Heart right ventricle (tissue), 16 donors: ENCODE measurements at places on chromosomes 3 and 15.
A peak's percentile ranks its signal among the peaks of the same experiment; 100 is the strongest.

- H3K27ac ChIP-seq, result no peak overlapping the region
- peaks cover 42% of the 10 kb centered on the region for H3K4me1 ChIP-seq
- H3K36me3 ChIP-seq, result no peaks in the 10 kb centered on the region
- no peak for DNase-seq
Observed at GRCh38 chr3:134332344-134332743, 41.9 kb downstream of the AMOTL2 start.

DNA sequence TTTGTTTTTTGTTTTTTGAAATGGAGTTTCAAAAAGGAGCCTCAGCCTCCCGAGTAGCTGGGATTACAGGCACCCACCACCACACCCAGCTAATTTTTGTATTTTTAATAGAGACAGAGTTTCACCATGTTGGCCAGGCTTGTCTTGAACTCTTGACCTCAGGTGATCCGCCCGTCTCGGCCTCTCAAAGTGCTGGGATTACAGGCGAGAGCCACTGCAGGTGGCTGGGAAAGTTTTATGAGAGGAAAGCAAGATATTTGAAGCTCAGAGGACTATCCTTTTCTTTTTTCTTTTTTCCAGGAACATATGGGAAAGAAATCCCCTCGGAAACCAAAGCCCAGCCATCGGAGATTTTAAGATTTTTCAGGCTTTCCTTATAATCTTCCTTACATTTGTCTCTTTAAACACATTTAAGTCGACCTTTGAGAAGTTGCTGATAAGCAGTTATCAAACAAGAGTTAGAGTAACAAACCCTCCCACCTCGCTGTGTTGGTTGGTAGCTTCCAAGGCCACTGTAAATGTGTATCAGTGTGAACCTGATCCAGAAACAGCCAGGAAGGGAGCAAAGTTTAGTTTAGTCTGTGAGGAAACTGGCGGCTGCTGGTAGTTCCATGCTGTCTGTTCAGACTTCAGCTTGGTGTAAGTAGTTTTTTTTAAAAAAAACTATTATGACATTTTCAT, 34.5 kb upstream of the MAP3K13 start:
- no peaks in the 10 kb centered on the region for H3K27me3 ChIP-seq
- no peaks in the 10 kb centered on the region for H3K36me3 ChIP-seq
- no peak for DNase-seq
- no peak overlapping the region for H3K27ac ChIP-seq
- H3K4me3 ChIP-seq, result no peak overlapping the region

DNA sequence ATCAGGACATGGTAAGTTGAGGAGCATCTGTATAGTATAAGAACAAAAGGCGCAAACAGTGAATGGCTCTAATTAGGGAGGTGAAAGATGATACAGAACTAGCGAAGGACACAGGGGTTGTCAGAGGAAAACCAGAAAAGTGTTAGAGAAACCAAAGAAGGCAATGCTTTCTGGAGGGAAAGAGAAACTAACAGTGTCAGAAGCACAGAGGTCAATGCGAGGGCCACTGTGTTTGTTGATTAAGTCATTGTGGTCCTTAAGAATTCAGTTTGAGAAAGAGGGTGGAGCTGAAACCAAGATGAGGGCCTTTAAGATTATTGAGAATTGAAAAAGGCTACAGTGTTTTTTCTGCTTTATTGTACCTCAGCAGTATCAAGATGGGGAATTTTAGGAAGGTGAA, 28.8 kb downstream of the ATG7 start:
- no peaks in the 10 kb centered on the region for H3K27me3 ChIP-seq
- no peak overlapping the region for H3K4me3 ChIP-seq
- DNase-seq, result no peak
- peaks cover 84% of the 10 kb centered on the region for H3K36me3 ChIP-seq
- H3K4me1 ChIP-seq, result no peaks in the 10 kb centered on the region

DNA sequence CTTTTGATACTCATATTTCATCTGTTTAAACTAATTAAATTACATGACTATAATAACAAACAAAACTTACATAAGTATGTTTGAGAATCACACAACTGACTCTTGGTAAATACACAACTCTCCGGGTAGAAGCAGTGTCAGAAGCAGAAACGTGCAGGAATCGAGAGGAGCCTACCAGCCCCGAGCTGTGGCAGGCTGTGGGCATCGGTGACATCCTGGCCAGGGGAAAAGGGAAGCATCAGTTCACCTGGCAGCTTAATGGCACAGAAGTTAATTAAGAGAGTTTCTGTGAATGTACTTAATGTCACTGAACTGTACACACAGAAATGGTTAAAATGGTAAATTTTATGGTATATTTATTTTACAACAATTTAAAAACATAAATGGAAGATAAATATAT, 90.2 kb downstream of the CRTC3 start:
- H3K4me3 ChIP-seq, result no peak overlapping the region
- no peak for DNase-seq
- peak overlapping the region; percentile 30 for H3K27ac ChIP-seq
- H3K4me1 ChIP-seq, result no peaks in the 10 kb centered on the region

GRCh38 chr3:59266551-59266950, 216.7 kb upstream of the CFAP20DC start:
- no peak overlapping the region for H3K27ac ChIP-seq
- H3K4me1 ChIP-seq, result no peaks in the 10 kb centered on the region
- no peak overlapping the region for H3K4me3 ChIP-seq
- no peaks in the 10 kb centered on the region for H3K36me3 ChIP-seq
- no peaks in the 10 kb centered on the region for H3K27me3 ChIP-seq

- no peak for DNase-seq
- no peaks in the 10 kb centered on the region for H3K4me1 ChIP-seq
- no peaks in the 10 kb centered on the region for H3K27me3 ChIP-seq
- H3K36me3 ChIP-seq, result no peaks in the 10 kb centered on the region
- H3K27ac ChIP-seq, result no peak overlapping the region
- H3K4me3 ChIP-seq, result no peak overlapping the region
Observed at GRCh38 chr15:38176691-38177090, 75.9 kb upstream of the SPRED1 start.

DNA sequence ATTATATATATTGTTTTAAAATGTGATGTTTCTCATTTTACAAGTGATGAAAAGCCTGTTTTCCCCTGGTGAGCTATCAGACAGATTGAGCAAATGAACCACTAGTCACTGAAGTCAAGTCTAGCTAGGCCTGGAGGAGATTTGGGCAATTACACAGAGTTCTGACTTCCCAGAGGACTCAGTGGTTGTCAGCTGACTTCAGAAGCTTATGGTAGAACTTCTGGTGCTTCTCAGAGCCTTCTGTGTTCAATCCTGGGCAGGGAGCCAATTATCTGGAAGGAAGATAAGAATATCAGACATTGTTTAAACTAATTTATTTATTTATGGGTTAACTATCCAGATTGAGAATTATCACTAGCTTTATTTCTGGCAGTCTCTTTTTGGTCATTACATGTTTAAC, 37.7 kb upstream of the NAALADL2 start:
- no peak overlapping the region for H3K4me3 ChIP-seq
- no peak overlapping the region for H3K27ac ChIP-seq
- no peaks in the 10 kb centered on the region for H3K27me3 ChIP-seq

DNA sequence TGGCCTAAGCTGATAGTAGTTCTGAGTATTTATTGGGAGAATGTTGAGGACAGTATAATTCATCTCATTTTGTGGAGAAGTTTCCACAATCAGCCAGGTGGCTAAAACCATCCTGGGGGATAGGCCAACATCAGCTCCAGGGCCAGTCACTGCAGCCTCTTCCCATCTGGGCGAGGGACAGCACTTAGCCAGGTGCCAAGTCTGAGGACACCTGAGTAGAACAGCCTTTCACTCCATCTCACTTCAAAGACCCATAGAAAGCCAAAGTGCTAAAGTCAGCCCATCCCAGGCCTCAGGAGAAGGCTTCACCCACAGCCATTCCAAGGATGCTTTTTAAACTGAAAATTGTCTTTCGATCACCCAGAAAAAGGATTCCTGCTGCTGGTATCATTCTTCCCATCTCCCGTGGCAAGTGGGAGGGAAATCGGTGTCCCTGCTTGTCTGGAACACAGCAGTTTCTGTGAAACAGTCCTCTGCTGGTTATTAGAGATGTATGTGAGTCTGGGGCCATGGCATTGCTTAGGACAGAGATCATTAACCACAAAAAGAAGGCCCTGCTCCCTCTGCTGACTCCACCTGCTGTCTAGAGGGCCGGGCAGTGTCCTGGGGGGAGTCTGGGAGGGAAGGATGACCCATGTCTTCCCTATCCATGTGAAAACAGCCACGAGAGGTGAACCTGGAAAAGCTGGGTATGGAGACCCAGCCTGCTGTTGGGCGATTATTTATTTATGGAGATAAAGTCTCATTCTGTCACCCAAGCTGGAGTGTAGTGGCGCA, 9.6 kb downstream of the CALML4 start:
- no peak for DNase-seq
- H3K27ac ChIP-seq, result no peak overlapping the region
- peaks cover 14% of the 10 kb centered on the region for H3K36me3 ChIP-seq
- no peaks in the 10 kb centered on the region for H3K27me3 ChIP-seq

DNA sequence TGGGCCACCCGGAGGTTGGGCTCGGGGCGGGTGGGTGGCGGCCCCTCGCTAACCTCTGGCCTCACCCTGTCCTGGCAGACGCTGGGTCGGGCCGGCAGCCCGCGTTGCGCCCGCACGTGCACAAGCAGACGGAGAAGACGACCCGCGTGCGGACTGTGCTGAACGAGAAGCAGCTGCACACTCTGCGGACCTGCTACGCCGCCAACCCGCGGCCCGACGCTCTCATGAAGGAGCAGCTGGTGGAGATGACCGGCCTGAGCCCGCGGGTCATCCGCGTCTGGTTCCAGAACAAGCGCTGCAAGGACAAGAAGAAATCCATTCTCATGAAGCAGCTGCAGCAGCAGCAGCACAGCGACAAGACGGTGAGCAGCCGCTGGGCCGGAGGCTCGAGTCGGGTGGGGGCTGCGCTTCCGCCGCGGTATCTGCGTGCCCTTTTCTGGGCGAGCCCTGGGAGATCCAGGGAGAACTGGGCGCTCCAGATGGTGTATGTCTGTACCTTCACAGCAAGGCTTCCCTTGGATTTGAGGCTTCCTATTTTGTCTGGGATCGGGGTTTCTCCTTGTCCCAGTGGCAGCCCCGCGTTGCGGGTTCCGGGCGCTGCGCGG, 3.7 kb downstream of the ISL2 start:
- H3K36me3 ChIP-seq, result no peaks in the 10 kb centered on the region
- DNase-seq, result peak; percentile 23
- H3K4me1 ChIP-seq, result peaks cover 66% of the 10 kb centered on the region
- H3K27ac ChIP-seq, result no peak overlapping the region

DNA sequence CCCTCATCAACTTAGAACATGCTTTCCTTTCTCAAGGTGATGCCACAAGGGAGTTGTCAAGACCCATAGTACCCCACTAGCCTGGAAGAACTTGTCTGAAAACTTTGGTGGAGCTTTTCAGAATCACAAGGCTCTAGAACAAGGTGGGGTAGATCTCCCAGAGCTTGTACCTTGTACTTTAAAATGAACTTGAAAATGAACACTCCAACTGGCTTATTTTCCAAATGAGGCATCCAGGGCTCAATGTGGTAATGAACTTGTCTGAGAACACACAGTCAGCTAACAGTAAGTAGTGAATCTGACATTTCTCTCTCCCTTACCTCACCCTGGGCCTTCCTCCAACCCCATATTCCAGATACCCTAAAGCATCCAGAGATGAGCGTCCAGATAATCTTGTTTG, 81.8 kb upstream of the THBS1 start:
- H3K36me3 ChIP-seq, result no peaks in the 10 kb centered on the region
- H3K4me1 ChIP-seq, result peaks cover 21% of the 10 kb centered on the region
- no peak overlapping the region for H3K4me3 ChIP-seq
- H3K27ac ChIP-seq, result no peak overlapping the region
- no peak for DNase-seq
- no peaks in the 10 kb centered on the region for H3K27me3 ChIP-seq

GRCh38 chr3:82636177-82636576, 874.7 kb upstream of the GBE1 start:
- DNase-seq, result no peak
- H3K4me1 ChIP-seq, result no peaks in the 10 kb centered on the region
- H3K36me3 ChIP-seq, result no peaks in the 10 kb centered on the region
- no peak overlapping the region for H3K27ac ChIP-seq
